ENCODE measurements at places on chromosomes 5 and 9.

DNA sequence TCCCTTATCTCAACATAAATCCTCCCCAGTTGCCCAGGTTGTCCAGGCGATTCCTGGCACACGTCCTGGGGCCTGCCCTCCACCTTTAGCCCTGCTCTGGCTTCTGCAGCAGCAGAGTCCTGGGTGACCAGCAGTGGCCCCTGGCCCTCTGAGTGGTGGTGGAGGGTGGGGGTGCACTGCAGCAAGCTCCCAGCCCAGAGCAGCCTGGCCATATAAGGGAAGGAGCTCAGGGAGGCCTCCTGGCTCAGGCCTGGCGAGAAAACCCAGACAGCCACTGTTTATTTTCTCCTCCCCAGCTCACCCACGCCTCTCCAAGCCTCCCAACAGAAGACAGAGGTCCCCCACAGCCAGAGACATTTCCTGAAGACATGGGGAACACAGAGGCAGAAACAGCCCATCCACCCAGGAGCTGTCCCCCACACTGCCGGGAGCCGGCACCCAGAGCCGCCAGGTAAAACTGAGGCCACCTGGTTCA, 44.7 kb upstream of the IL17B start:
- no peak for DNase-seq

- DNase-seq = no peak
These were observed 22.4 kb upstream of the FCN2 start for GRCh38 chr9:134858051-134858841.

- no peak for DNase-seq
These were observed 395.9 kb upstream of the CDH9 start for GRCh38 chr5:27434335-27434734.

DNA sequence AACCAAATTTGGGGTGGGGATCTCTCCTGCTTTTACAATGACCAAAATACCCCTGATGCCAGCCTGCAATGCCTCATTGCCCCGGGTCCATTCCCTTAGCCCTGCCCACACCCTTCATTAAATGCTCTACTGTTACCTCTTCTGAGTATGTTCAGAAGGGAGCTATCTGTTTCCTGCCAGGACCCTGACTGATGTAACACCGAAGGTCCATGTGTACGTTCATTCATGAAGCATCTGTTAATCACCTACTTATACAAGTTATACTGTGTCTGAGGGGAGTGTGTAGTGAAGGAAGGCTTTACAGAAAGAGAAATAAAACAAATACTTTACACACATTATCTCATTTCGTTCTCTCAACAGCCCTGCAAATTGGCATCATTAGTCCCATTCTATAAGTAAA, 51.9 kb downstream of the ASTN2 start:
- DNase-seq = no peak

- DNase-seq = no peak
These were observed 3.0 kb upstream of the RASGRF2 start for GRCh38 chr5:80957031-80957761.

GRCh38 chr5:92836855-92837755, 743.9 kb downstream of the NR2F1-AS1 start:
- no peak for DNase-seq

DNA sequence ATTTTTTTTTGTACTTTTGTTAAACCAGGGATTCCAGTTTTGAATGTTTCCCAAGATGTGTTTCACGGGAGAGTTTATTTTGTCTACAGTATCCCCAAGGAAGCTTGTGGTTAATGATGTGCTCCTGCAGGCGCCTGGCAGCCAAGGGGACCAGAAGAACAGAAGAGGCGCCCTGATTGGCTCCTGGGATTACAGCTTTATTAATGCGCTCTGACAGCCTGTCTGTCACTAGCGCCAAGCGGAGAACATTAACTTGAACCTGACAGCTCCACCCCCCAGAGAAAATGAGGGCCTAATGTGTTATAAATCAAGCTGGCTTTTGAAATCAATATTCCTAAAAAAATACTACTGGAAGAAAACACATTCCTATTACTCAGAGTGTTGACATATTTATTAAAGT, 5.0 kb upstream of the FBXL7 start:
- DNase-seq = no peak

GRCh38 chr5:32933692-32934091, 222.6 kb downstream of the NPR3 start:
- no peak for DNase-seq

- no peak for DNase-seq
These were observed 125.9 kb downstream of the APBA1 start for GRCh38 chr9:69546265-69546664.

- DNase-seq = no peak
These were observed 37.8 kb upstream of the FUBP3 start for GRCh38 chr9:130541533-130541932.

GRCh38 chr5:158086856-158087255, 227.9 kb upstream of the CLINT1 start:
- no peak for DNase-seq

- DNase-seq = no peak
These were observed 88.8 kb downstream of the NR3C1 start for GRCh38 chr5:143314659-143315058.

DNA sequence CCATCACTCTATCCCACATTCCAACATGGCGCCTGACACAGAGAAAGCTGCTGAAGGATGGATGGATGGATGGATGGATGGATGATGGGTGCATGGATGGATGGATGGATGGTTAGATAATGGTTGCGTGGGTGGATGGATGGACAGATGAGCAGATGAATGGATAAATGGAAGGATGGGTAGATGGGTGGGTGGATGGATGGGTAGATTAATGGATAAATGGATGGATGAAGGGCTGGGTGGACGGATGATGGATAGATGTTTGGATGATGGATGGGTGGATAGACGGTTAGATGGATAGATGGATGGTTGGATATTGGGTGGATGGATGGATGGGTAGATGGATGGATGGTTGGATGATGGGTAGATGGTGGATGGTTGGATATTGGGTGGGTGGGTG, 4.5 kb downstream of the LCN12 start:
- DNase-seq = no peak

DNA sequence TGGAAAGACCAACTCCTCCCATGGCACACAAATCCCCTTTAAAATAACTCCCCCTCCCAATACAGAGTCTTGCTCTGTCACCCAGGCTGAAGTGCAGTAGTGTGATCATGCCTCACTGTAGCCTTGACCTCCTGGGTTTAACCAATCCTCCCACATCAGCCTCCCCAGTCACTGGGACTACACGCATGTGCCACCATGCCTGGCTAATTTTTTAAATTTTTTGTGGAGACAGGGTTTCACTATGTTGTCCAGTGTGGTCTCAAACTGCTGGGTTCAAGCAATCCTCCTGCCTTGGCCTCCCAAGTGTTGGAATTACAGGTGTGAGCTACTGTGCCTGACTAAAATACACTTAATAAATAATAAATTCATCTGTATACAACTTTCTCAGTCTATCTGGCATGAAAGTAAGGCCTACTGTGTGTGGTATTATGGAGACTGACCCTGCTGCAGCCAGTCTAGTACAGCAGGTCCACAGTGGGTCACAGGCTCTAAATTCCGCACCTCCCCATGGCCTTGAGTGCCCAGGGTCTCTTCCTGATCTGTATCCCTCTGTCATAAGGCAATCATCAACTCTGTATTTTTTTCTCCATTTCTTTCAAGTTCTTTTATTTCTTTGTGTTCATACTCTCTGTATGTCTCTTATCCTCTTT, 169.4 kb downstream of the MAPKAP1 start:
- DNase-seq = no peak

DNA sequence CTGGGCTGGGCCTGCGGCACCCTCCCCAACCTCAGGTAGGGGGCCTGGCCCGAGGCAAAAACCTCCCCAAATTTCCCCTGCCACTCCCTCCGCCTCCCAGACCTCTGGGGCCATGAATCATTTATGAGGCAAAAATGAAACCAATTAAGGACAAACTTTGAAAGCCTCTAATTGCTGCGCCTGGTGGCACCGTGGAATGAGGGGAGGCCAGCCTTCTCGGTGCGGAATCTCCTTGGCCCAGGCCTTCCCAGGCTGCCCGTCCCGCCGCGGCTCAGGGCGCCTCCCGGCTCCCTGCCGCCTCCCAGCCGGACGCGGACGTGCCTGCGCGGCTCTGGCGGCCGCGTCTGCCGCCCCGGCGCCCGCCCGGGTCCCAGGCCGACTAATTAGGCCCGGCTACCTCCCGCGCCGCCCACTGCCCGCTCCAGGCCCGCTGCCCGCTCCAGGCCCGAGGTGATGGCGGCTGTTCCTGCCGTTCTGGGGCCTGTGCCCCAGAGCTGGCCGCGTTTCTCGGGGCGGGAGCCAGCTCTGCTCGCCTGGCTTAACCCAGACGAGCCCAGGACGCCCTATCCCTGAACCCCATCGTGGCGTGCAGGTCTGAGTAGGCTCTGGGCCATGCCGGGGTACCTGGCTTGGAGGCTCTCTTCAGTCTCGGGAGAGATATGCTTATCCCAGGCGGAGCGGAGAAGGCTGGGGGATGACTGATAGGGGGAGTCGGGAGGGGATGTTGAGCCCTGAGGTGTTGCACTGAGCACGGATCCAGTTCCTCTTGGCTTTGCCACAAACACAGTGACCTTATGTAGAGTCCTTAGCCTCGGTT, 20.1 kb downstream of the CXXC5 start:
- no peak for DNase-seq
